ENCODE measurements at places on chromosomes 2 and 18.

DNA sequence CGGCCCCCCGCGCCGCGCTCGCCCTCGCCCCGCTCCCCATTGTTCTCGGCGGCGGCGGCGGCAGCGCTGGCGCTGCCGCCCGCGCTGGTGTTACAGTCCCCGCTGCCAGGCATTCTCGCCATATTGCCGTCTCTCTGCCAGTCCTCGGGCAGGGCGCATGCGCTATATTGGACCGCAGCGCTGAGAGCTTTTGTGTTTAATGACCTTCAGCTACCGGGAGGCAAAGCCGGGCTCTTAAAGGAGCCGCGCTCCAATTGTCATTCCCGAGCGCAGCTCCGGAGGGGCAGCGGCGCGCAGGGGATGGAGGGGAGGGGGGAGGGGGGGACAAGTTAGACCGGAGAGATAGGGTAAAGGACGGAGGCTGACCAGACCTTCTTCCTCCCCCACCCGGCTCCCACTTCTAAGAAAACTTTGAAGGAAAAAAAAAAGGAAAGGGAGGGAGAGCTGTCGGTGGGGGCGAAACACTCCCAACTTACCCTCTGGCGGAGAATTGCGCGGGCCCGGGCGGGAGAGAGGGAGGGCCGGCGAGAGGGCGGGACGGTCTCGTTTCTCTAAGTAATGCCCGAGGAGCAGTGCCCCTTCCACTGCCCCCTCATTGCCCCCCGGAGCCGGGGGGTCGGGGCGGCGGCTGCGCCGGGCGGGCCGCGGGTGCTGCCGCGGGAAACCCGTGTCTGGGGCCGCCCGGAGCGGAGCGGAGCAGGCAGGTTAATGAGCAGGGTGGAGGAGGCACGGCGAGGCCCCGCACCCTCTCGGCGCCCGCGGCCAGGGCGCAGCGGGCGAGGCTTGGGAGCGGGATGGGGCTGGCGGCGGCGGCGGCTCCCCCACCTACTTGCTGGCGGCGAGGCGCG is at the start of gene KCTD1:
TSS of gene KCTD1 (minus strand) at position 139 of the 848 bp plus-strand sequence. CDS start at position 122, 17 bp downstream.
- DNase-seq = peak; percentile 30

- no peak for DNase-seq
Measured at GRCh38 chr2:28085201-28085600, 194.7 kb downstream of the BABAM2 start.

DNA sequence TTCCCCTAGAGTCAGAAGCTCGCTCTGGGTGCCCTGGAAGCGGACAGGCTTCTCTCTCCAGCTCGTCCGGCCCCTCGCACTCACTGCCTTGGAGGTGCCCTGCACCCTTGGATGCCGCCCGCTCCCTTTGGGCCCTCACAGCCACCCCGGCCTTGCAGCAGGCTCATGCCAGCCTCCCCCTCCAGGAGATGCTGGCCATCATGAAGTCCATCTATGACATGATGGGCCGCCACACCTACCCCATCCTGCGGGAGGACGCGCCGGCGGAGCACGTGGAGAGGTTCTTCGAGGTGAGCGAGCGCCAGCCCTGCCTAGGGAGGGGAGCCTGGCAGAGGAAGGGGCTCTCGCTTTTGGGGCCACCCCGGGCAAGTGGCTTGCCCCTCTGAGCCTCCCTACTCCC is 20.3 kb upstream of the FAHD2A start:
- no peak for DNase-seq

GRCh38 chr2:240411261-240412160 is 24.0 kb upstream of the GPC1 start:
- DNase-seq = no peak

- no peak for DNase-seq
Measured at GRCh38 chr2:216348756-216349308, 23.5 kb downstream of the MARCHF4 start.

GRCh38 chr2:9135822-9136558 is 70.6 kb upstream of the ASAP2 start:
- DNase-seq = no peak

DNA sequence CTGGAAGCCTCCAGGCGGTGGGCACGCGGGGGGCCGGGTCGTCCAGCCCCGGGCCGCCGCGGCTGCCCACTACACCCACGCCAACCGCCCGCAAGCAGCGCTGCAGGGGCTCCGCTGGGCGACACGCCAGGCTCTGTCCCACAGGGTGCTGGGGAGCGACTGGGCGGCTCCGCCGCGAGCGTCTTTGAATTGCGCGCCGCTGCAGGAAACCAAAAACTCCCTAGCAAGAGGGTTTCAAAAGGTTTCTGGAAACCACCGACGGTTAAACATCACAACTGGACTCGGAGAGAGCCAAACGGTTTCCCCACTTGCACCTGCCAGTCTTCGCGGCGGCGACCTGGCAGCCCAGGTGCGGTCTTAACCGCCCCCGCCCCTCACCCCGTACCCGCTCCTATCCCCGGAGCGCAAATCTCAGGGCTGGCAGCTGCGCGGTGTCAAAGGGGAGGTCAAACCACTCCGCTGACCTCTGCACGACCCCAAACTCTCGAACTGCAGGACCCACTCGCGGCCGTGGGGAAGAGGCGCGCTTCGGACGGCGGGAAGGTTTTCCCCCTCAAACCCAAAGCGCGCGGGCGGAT is 1.0 kb downstream of the CXCR4 start:
- DNase-seq = no peak

DNA sequence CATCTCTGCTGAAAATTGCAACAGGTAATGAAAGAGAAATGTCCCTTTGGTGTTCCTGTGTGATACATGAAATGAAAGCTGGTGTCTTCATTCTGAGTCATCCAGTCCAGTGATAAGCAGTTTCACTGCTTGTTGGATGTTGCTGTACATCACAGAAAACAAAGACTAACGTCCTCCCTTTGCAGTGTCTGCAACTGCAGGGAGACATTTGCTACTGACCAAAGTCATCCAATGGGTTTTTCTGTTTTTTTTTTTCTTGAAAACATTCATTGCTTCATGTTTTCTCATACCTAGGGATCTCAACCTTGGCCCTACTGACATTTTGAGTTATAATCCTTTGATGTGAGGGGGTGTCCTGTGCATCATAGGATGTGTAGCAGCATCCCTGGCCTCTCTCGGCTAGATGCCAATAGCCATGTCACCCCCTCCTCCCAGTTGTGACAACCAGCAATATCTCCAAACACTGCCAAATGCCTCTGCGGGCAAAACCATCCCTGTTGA is 63.6 kb upstream of the FZD5 start:
- no peak for DNase-seq

DNA sequence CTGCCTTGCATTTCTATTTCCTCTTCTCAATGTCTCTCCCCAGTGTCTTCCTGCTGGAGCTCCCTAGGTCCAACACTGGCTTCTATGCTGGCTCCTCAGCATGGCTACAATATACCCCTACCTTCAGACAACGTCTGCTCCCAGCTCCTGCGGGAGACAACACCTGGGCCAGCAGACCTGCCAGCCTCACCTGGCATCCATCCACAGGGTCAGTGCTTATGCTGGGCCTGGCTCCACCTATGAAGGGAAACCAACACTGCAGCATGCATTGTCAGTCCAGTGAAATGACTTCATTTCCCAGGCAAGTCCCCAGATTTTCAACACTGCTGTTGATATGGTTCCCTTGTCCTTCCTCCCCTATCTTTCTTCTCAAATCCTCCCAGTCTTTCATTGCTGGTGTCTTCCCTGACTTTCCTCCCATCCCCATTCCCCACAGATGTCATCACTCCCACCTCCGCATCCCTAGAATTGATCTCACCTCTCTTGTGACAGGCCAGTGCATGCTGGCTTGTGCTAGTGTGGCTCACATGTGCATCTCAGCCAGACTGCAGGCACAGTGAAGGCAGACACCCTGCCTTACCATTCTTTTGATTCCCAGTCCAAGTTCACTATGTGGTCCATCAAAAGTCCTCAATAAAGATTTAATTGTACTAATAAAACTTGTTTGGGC is 98.0 kb downstream of the MYO5B start:
- no peak for DNase-seq

DNA sequence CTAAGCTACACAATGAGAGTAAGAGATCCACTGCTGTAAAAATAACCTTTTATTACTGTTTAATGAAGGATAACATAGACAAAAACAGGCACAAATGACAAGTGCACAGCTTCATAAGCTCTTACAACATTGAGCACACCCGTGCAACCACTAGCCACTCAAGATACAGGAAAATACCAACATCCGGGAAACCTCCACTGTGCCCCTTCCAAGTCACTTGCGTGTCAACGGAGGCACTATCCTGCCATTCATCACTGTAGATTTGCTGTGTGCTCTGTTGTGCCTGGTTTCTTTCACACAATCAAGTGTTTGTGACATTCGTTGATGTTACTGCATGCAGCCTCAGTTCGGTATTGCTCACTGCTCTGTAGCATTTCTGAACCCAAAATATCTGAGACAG is 292.9 kb upstream of the MYT1L start:
- DNase-seq = no peak

- no peak for DNase-seq
Measured at GRCh38 chr2:144914113-144914512, 394.2 kb upstream of the ZEB2 start.

DNA sequence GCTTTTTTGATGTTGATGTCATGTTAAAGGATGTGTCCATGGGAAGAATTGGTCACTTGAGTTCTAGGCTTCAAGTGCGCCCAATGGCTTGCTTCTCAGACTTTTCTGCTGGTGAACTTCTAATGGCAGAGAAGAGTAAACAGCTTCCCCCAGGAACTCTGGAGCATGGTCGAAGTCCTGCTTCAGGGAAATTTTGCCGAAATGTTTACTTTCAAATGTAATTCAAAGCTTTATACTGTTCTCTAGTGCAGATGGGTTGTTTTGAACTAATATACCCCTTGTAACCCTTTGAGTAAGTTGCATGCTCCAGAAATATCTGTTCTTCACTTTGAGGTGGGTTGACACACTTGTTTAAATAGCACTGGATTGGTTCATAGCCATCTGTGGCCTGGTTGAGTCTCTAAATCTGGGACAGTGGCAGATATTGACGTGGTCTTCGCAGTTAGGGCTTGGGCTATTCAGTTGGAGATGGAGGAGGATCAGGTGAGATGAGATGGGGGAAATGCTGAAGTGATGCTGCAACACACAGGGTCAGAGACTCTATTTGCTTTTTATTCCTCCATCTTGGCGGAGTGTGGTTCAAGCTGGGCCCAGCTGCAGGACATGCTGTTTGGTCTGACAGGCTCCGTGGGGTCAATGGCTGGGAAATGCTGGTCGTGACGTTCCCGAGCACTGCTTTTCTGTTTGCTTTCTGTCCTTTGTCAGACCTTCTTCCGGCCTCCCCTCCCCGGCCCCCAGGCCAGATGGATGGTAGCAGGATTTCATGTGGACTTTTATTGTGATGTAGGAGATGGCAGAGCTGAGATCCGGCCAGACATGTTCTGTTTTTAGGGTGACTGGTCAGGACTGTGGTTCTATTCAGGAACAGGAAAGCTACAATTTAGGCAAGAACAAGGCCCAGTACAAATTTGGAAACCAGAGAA is 35.9 kb downstream of the MYO1B start:
- DNase-seq = no peak

DNA sequence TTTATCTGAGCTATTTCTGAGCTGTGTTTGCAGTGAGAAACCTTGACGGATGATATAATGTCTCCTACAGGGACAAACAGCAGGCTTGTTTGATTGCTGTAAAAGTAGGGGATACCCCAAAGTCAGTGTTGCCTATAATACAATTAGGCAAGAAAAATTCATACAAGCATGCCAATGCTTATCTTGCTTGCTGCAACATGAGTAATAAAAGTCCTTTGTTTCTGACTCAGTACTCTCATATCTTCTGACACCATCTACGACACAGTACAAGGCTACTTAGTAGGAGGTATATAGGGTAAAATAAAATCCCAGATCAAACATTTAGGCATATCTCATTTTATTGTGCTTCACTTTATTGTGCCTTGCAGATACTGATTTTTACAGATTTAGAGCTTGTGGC is 33.0 kb downstream of the ERBB4 start:
- DNase-seq = no peak

DNA sequence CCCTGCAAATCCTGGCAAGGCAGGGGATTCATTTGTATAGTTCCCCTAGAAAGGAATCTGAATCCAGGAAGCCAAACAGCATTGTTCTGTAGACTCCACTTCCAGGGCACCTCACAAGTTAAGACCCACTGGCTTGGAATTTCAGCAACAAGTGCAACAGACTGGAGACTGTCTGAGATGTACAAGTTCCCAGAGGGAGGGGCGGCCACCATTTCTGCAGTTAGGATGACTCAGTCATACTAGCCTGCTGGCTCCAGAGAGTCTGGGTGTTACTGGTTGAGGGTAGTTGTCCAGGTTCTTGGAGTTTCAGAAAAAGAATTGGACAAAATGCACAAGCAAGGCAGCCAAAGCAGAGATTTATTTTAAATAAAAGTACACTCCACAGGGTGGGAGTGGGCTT is 384.2 kb downstream of the DSC3 start:
- no peak for DNase-seq

GRCh38 chr2:215280326-215280725 is 31.5 kb upstream of the ATIC start:
- no peak for DNase-seq

GRCh38 chr2:29187926-29188325 is 72.7 kb downstream of the CLIP4 start:
- no peak for DNase-seq

GRCh38 chr18:9716780-9717563 is 8.9 kb downstream of the RAB31 start:
- DNase-seq = no peak

DNA sequence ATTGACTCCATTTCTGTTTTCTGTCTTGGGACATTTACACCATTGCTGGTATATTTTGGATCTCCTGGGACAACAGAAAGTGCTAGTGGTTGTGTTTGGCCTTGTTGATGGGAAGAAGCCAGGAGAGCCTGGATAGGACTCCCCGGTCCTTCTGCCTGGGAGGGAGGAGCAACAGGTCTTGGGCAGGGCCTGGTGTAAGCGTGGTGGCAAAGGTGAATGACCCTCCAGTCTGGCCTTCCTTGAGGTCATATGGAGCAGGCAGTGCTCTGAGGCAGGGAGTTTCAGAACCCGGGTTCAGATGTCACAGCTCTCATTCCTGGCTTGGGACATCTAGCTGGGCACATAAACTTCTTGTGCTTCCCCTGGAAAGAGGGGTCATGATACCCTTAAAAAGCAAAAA is 56.0 kb upstream of the RBM44 start:
- DNase-seq = no peak

DNA sequence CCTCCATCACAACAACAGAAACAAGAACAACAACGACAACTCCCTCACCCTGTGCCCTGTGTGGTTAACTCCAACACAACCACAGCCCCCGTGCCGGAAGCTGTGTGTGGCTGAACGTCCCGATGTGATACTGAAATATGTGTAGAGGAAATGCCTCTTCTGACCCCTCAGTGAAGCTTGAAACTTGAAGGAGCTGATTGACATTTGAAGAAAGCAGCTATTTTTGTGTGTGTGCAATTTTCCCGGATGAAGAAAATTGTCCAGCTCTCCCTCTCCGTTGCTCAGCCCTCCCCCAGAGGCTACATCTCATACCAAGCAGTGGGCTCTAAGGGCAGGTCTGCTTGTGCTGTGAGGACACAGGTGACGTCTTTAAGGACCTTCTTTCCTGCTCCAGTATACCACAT is 173.8 kb downstream of the ICOS start:
- no peak for DNase-seq

- no peak for DNase-seq
Measured at GRCh38 chr18:77049938-77050337, 82.6 kb downstream of the MBP start.

GRCh38 chr2:35463805-35464596 is 891.6 kb upstream of the CRIM1 start:
- DNase-seq = no peak

GRCh38 chr18:47582093-47582492 is 330.6 kb upstream of the SKOR2 start:
- DNase-seq = no peak
